ENCODE measurements at places on chromosomes 7 and 10. TPM values are rescaled to one million over a fixed set of nuclear protein-coding genes. Genes with fewer than 3 reads are reported as not detected.

WDFY4 gene
- total RNA-seq, result 8.4 TPM

DNA sequence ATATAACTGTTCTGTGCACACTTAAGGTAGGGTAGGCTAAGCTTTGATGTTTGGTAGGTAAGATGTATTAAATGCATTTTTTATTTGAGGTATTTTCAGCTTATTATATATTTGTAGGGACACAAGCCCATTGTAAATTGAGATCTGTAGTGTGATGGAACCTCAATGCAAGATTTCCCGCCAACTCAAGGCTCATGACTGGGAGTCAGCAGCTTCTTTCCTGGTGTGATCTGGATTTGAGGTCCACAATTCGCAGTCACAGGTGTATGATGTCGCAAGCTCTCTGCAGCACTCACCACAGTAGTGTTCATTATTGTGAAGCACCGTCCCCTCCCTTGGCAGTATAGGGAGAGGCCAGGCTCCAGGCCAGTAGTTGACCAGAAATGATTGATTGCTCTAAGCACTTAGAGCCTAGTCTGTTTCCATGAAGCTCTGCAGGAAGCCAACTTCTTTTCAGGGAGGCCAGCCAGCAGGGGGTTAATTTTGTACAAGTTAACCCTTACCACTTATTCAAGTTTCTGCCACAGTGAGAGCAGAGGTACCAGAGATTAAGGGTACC lies 54.9 kb downstream of the SEM1 start:
- DNase-seq, result peak; percentile 15

DNA sequence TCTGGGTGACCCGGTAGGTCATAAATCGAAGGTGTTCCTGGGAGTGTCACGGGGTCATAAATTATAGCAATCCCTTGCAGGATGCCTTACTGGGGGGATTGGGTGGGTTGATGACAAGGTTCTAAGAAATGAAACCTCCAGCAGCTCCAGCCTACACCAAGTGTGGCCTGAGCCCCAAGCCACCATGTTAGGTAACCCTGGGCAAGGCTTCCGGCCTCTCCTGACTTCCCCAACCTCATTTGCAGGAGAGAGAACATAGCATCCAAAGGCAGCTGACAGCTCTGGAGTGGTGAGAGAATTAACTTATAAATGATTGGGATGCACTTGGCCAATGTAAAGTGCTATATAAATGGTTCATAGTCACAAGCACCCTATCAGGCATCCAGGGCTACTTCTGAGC lies 52.8 kb upstream of the TMEM273 start:
- DNase-seq, result no peak

DNA sequence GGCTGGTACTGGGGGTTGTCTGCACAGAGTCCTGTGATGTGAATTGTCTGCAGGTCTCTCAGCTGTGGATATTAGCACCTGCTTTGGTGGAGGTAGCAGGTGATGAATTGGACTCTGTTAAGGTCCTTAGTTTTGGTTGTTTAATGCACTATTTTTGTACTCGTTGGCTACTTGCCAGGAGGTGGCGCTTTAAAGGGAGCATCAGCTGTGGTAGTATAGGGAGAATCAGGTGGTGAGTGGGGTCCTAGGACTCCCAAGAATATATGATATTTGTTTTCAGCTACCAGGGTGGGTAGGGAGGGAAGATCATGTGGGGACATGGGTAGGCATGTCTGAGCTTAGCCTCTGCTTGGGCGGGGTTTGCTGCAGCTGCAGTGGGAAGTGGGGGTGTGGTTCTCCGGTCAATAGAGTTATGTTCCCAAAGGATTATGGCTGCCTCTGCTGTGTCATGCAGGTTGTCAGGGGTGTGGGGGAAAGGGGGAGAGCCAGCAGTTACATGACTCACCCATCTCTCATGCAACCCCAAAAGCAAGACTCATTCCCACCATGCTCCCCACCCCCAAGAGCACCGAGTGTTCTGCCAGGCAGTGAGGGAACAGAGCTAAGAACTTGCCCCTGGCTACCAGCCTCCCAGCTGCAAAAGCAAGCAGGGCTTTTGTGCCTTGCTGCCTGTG lies 53.7 kb upstream of the ZNF273 start:
- no peak for DNase-seq

- DNase-seq, result no peak
Observed at GRCh38 chr7:110001254-110001938, 1089.5 kb upstream of the LRRN3 start.

DNA sequence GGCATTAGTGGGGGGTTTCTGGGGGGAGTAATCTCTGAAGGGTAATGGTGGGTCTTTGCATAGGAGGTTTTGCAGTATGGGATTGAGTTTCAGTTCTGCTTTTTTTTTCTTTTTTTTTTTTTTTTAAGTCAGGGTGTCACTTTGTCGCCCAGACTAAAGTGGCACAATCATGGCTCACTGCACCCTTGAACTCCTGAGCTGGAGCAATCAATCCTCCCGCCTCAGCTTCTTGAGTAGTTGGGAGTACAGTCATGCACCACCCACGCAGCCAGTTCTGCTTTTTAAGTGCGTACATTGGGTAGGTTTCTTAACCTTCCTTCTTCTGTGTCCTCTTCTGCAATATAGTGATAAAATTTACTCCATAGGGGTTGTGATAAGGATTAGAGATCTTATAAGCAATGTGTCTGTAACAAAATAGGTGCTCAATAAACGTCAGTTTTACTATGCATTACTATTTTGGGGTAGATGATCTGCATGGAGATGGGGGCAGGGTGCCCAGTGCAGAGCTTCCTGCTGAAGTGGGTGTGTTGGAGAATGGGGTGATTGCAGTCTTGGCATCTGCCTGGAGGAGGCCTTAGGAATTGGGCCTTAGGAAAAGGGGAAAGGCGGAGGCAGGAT lies 9.6 kb downstream of the KAZALD1 start:
- DNase-seq, result no peak

All from pancreas (tissue), 10 donors.